ENCODE measurements at places on chromosomes 2 and 18.

DNA sequence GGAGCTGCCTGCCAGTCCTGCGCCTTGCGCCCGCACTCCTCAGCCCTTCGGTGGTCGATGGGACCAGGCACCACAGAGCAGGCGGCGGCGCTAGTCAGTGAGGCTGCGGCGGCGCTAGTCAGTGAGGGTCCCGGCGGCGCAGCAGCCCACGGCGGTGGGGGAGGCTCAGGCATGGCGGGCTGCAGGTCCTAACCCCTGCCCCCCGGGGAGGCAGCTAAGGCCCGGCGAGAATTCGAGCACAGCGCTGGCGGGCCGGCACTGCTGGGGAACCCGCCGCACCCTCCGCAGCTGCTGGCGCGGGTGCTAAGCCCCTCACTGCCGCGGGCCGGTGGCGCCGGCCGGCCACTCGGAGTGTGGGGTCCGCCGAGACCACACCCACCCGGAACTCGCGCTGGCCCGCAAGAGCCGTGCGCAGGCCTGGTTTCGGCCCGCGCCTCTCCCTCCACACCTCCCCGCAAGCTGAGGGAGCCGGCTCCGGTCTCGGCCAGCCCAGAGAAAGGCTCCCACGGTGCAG, 867.4 kb downstream of the DSC3 start:
- DNase-seq = no peak

DNA sequence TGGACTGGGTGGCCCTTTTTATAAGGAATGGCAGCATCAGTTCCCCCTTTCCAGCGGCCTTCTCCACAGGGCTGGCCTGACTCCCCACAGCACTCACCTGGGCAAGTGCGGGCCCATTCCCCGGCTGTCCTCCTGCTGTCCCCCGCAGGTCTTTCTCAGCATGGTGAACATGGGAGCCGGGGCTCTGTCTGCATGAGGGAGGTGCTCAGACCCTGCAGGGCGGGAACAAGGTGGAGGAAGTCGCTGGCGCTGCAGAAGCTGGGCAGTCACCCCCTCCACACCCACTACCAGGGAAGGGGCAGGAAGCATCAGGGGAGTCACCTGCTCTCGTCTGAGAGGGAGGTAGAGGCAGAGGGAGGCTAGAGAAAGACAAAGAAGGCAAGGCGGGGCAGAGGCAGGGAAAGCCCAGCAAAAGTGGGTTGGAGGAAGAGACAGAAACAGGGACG, 12.2 kb downstream of the HES6 start:
- no peak for DNase-seq

GRCh38 chr18:32308493-32309120, 118.8 kb downstream of the MEP1B start:
- DNase-seq = peak; percentile 48

DNA sequence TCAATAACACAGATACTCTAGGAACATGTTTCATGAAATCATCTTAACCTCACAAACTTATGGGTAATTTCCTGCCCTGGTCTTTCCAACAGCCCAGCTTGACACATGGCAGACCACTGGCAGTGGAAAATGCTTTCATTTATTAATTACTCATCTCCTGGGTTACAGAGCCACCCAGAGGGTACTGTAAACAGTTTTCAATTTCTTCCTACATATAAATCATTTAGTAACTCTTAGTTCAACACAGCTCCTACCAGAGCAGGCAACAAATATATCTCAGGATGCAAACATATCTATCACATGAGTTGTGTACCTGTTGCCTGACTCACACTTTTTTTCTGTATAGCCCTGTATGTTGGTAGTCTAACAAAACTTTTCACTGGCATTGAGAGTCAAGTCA, 99.2 kb upstream of the VRK2 start:
- no peak for DNase-seq

- no peak for DNase-seq
Observed at GRCh38 chr2:68878753-68879152, 7.6 kb upstream of the BMP10 start.

- DNase-seq = peak; percentile 46
Observed at GRCh38 chr2:191155608-191156071, 4.8 kb upstream of the STAT4 start.

- peak; percentile 66 for DNase-seq
Observed at GRCh38 chr2:197179744-197180498, 130.7 kb downstream of the ANKRD44 start.
